Activated CD4-positive, CD25-positive, alpha-beta regulatory T cell (primary cell): ENCODE measurements at places on chromosomes 11 and 22.

DNA sequence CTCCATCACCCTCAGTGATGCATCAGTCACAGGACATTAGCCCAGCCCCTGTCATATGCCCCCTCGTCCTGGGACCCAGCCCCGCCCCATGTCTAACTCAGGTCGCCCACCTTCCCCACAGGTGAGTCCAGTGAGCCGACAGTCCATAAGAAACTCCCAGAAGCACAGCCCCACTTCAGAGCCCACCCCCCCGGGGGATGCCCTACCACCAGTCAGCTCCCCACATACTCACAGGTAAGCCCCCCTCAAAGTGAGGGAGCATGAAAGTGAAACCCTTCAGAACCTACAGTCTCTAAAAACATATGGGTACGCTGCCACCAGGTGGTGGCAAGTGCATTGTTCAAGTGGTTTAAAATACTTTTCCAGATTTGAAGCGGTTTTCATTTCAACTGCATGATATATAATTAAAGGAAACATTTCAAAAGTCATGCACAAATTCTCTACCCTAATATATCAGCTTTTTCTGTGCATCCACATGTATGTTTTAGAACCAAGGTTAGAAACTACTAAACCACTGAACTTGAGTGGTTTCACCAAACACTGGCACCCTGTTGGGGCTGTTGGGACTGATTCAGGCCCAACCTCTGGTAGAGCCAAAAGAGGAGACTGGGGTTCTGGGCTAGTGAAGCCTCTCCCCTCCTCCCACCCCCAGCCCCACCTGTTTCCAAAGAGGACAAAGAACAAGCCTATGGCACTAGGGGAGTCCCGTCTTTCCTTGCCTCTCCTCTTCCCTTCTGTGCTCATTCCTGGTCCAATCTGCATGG lies 17.3 kb downstream of the EPS8L2 start:
- no peak for DNase-seq

DNA sequence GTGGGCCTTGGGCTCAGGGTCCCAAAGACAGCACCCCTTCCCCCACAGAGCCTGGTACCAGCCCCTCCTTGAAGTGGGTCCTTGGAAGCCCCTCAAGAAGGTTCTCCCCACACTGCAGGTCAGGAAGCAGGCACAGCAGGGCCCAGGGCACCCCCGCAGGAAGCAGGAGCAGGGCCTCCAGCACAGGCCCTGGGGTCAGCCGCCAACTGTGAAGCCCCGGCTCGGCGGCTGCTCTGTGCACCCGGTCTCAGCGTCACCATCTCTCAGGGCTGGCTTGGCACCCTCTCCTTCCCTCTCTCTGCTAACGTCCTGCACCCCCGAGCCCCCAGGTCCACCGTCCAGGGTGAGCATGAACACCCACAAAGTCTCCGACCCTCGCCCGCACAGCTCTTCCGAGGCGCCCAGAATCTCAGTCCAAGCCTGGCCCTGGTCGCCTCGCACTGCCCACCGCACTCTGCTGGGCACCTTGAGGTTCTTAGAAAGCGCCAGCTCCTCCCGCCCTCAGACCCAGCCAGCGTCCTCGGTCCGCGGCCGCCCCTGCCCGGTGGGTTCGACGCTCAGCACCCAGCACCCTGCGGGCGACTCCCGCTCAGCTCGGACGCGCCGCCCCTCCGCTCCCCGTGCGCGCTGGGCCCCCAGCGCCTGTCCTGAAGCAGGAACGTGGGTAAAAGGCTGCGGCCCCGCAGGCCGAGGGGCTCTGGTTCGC lies 1.4 kb upstream of the SIGIRR start:
- DNase-seq = no peak

DNA sequence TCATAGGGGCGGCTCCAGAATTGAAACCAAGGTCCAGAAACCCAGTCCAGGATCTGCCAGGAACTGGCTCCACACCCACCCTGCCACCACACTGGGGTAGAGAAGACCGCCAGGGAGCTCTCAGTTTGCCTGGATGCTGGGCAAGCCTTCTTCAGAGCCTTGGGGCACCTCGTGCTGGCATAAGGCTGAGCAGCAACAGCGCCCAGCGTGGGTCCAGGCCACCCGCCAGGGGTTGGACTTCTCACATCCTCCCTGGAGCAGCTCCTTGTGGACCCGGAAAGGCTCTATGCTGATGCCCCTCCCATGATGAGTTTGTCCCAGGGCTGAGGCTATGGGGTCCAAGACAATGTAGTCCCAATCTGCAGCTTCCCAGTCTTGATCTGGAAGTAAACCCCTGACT lies 29.7 kb downstream of the ALX4 start:
- no peak for DNase-seq

GRCh38 chr11:116466801-116467200 lies 306.0 kb downstream of the BUD13 start:
- no peak for DNase-seq

- peak; percentile 92 for DNase-seq
These were observed at the start of gene CENATAC for GRCh38 chr11:118997627-118998387. Gene CENATAC, plus strand, starts transcription at chr11:118998138. Its CDS starts 60 bp downstream, at chr11:118998198.

- DNase-seq = no peak
These were observed 16.2 kb upstream of the EIF4G2 start for GRCh38 chr11:10824888-10825287.

DNA sequence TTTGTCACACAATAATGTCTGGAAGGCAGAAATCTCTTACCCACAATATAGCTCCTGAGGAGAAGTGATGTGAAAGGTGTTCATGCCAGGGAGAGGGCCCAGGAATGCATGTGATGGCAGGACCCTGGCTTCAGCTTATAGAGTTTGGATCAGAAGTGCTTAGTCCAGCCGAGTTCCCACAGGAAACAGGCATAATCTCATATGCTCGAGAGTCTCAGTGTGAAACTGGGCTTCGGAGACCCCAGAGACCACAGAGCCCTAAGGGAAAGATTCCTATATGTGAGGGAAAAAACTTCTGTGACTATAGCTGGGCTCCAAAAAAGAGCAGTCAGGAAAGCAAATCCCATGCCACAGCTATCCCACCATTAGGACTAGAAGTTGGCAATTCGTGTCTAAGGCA lies at the start of gene OR52N5:
Gene OR52N5, minus strand, starts transcription at position 101 of the 400 bp plus-strand sequence. CDS start 4,721 bp downstream, outside the sequence.
- DNase-seq = no peak
